ENCODE measurements at places on chromosomes 16 and 17.

- DNase-seq, result no peak
Observed at GRCh38 chr17:42655528-42655927, 3.6 kb upstream of the TUBG2 start.

- no peak for DNase-seq
Observed at GRCh38 chr16:69371564-69371963, 14.2 kb downstream of the TERF2 start.

DNA sequence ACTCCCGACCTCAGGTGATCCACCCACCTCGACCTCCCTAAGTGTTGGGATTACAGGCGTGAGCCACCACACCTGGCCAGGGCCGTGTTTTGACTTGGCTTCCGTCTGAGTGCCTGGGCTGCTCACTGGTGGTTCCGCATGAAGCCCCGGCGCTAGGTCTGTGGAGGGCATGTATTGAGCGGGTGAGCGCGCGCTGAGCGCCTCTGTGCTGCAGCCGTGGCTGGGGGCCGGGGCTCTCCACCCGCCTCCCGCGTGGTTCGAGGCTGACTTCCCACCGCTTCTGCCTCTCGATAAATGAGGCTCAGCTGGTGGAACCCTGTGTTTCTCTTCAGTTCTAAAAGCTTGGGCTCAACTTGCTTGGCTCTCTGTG lies 38.9 kb upstream of the ATP2A3 start:
- no peak for DNase-seq

DNA sequence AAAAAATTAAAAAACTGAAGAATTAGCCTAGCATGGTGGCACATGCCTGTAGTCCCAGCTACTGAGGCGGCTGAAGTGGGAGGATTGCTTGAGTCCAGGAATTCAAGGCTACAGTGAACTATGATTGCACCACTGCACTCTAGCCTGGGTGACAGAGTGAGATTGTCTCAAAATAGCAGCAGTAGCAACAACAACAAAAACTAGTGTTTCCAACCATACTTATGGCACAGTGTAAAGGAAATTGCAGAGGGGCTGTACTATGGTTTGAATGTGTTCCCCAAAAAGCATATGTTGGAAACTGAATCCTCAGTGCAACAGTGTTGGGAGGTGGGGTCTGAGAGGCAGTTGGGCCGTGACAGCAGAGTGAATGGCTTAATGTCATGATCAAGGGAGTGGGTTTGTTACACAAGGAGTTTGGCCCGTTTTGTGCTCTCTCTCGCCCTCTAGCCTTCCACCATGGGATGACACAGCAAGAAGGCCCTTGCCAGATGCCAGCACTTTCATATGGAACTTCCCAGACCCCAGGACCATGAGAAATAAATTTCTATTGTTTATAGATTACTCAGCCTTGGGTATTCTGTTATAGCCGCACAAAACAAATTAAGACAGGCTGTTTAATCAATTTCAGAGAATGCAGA lies 70.0 kb downstream of the PGS1 start:
- peak; percentile 38 for DNase-seq

GRCh38 chr16:490768-491167 lies 36.7 kb upstream of the CAPN15 start:
- DNase-seq, result no peak

GRCh38 chr16:79810449-79811189 lies 210.1 kb upstream of the MAF start:
- DNase-seq, result no peak

- no peak for DNase-seq
Observed at GRCh38 chr17:19248928-19249574, 11.9 kb downstream of the EPN2 start.

- no peak for DNase-seq
Observed at GRCh38 chr16:66701026-66701425, 4.5 kb upstream of the CMTM4 start.

DNA sequence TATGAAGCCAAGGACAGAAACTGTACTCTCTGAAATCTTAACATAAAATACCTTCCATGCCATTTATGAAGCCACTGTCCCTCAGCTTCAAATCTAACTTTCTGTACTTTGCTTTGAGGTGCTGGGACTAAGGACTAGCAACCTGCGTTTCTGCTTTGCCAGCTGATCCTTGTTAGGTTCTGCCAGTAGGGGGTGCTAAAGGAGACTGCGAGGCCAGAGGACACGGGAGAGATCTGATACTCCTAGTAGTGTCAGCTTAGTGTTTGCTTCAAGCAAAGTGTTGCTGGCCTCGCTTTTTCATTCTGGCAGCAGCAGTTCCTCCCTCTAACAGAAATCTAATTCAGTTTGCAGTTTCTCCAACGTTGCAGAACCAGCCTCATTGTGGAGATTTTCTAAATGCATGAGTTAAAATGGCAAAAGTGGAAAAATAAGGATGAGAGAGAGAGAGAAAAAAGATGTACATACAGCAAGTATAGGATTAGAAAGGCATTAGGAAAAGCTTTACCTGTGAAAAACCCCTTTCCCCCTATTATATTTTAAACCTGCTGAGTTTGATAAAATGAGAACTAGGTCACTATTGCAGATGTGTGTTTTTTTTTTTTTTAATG lies 297.5 kb downstream of the CA10 start:
- peak; percentile 93 for DNase-seq

- no peak for DNase-seq
Observed at GRCh38 chr16:1154887-1155331, 2.0 kb downstream of the CACNA1H start.

DNA sequence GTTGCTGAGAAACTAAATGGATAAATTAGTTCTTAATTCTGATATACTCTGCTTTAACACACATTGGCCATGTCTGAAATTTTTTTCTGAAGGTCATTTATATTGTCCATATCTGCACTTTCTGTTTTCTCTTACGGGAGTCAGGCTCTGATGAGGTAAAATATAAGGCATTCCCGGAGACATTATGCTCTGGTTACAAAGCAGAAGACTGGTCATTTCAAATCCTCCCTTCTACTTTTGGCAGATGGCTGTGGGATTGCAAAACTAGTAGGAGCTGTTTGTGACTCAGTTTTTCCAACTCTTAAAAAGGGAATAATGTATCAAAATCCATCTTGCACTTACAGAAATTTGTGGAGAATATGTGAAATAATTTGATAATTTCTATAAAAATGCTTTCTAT lies 92.2 kb upstream of the CPHXL start:
- DNase-seq, result no peak

DNA sequence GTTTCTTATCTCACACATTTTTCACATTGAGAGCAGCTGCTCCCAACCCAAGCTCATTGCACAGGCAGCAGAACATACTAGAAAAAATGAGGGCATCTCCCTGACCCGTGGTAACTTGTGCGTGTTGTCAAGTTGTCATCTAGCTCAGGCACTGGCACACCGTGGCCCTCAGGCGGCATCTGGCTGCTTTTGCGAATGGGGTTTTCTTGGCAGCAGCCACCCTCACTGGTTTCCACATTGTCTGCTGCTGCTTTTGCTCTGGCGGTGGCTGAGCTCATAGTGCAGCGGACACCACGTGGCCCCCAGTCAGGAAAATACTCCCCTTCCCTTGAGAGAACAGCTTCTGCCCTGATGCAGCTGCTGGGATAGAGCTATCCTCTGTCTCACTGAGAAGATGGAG lies 9.4 kb upstream of the TEDC2 start:
- DNase-seq, result no peak

GRCh38 chr17:7279448-7279847 lies 2.1 kb upstream of the SLC2A4 start:
- no peak for DNase-seq

DNA sequence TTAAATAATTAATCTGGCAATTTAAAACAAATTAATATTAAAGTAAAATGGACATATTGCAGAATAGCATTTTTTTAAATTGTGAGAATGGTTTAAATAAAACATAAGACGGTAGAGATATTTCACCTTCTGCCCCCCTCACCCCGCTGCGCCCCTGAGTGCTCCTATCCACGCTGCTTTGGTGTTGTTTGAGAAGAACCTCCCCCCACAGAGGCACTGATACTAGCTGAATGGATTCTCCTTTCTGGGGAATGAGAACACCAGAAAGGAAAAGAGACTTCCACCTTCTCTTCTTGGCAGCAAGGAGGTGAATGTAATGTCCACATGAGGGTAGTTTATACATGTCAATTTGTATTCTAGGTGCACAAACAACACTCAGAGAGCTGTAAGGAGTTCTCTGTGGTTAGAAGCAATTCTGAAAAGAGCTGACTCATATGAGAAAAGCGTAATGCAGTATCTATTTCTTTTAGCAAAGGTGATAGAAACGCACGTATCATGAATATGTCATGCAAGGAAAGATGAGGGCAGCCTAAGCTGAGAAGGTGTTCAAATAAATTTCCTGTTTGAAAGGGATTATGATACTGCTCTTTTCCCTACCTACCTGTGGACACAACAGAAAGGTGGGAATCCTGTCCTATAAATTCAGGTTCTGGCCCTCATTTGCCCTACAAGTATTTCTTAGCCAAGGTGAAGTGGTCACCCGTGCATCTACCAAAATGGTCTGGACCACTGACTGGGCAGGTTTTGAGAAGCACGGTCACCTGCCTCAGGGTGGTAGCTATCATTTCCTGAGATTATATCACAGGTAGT lies 126.9 kb downstream of the PARN start:
- DNase-seq, result peak; percentile 8

- DNase-seq, result no peak
Observed at GRCh38 chr16:1398826-1399581, 15.5 kb downstream of the UNKL start.

GRCh38 chr17:64779376-64780095 lies 117.4 kb upstream of the SMURF2 start:
- peak; percentile 80 for DNase-seq

- peak; percentile 77 for DNase-seq
Observed at GRCh38 chr16:58515871-58516767, 802 bp downstream of the SETD6 start.

- no peak for DNase-seq
Observed at GRCh38 chr16:49362230-49362629, 11.4 kb upstream of the C16orf78 start.
